ENCODE measurements at places on chromosomes 6 and 20.

- DNase-seq, result no peak
These were observed 155.9 kb downstream of the NFATC2 start for GRCh38 chr20:51386586-51386985.

DNA sequence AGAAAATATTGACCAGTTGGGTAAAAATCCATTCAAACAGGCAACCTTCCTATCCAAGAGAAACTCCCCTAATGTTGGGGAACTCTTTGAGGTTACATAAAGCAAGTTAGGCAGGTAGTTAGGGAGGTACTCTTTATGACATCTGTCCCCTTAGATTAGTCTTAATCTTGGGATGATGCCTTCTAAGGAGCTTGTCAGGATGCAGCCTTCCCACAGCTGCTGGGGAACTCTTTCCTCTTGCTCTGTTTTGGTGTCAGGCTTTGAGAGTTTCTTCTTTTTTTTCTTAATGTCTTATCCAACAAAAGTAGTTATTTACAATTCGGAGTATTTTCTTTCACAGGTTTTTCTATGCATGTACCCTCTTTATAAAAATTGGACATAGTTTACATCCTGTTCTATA, 194.8 kb downstream of the CDKAL1 start:
- DNase-seq, result no peak

DNA sequence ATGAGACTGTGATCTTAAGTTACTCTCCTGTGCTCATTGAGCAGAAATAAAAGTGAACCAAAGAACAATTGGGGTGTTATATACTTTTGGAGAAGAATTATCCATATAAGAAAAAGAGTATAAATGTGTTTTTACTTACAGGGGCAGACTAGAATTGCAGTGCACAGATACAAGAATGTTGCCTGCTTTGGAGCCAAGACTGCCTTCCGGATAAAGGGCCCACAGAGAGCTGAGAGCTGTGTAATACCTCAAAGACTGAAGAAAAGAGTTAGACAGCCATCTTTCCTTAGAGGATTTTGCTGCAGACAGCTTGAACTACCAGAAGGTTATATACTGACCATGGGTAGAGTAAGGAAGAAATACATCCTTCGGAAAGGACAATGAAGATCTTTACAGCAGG, 1235.5 kb upstream of the CITED2 start:
- no peak for DNase-seq

DNA sequence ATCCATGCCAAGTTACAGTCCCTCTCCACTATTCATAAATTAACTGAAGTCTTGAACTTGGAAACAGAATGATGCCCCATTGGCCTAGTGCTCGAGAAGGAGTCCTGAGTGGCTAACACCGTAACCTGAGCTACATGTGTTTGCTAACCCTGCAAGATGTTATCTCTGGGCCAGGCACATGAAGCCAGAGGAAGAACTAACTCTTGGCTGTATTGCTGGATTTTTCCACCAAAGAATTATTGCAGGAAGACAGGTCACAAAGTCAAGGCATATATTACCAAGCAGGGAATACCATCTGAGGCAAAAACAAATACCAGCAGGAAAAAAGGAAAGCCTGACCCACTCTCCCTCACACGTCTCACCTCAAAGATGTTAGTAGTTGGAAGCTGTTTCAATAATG, 148.9 kb upstream of the PHACTR1 start:
- no peak for DNase-seq

- no peak for DNase-seq
These were observed 242.3 kb upstream of the RNF217 start for GRCh38 chr6:124719913-124720312.

DNA sequence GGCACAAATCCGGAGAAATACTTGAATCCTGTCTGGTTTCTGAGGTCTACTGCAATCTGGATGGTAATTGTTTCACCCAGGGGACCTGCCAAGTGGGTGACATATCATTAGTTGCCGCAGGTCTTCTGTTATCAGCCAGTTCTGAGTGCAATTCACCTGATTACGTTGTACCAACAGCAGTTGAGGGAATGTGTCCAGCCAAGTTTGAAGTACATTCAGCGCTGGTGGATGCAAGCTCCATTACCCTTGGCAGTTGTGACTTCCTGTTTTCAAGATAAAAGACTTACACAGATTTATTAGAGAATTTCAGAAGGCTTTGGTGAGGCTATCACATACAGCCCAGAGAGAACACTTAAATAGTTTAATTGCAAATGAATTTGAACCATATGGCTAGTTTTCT, 42.8 kb downstream of the FNDC1 start:
- no peak for DNase-seq

GRCh38 chr6:12395898-12396297, 105.7 kb downstream of the EDN1 start:
- DNase-seq, result no peak

- no peak for DNase-seq
These were observed 143.7 kb downstream of the RALGAPA2 start for GRCh38 chr20:20568604-20569205.

DNA sequence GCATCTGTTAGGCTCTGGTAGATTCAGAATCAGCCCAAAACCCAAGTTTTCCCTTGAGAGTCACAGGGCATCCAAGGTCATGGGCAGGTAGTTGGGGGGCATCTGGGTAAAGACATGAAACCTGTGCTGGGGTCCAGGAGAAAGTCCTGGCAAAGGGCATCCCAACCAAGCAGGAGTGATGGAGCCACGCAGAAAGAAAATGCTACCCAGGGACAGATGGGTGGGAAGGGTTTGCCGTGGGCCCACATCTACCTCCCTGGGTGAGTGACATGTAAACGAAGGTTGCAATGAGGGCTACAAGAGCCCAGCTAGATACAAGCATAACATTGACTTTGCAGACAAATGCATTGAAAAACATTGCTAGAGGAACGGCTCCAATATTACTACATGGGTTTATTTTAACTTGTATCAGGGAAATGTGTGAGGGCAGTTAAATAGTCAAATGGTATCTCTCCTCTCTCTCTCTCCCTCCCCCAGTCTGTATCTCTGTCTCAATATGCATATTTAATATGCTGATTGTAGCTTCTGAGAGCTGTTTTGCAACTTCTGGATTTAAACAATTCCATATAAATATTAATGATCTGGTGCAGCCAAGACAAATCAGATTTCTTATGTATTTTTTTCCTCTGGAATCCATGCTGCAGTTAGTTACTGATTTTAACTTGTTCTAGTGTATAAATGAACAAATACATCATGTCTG, 135.7 kb downstream of the SYNDIG1 start:
- no peak for DNase-seq

GRCh38 chr6:20826378-20826777, 292.1 kb downstream of the CDKAL1 start:
- no peak for DNase-seq

DNA sequence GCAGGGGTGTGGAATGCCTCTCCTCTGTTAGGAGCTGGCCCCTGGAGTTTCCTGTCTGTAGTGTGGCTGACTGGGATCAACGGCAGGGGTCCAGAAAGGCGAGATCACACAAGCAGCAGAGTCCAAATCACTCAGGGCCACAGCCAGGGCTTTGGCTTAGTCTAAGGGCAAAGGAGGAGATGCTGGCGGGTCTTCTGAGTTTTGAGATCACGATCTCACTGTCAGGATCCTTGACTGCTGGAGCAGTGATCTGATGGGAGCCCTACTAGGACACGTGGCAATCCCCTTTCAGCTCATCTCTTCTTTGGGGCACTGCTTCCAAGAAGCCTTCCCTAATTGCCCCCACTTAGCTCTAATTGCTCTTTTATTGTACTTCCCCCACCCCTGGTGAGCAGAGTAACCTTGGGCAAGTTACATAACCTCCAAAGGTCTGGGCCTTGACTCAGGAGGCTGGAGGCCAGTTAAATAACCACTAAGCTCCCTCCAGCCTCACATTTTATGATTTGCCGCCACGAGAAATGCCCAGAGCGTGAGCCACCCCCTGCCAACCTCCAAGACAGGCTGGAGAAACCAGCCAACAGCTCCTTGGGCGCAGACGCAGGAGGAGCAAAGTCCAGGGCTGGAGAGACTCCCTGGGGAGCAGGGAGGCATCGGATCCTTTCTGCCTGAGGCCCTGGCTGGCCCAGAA, 12.0 kb downstream of the KCNK5 start:
- no peak for DNase-seq

DNA sequence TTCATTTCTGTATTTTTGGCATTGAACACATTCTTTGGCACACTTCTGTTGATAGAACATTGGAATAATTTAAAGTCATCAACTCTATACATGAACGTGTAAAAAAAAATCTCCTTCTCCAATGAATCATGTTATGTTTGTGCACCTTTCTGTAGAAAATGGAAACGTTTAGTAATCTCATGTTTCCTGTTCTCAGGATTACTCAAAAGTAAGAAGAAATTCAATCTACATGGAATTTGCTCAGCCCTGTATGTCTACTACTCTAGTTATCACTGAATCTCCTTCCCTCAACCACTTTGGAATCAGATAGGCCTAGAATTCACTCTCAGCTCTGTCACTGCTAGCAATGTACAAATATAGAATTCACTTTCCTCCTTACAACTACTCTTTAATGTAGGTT, 103.6 kb downstream of the COL21A1 start:
- no peak for DNase-seq

- DNase-seq, result no peak
These were observed 520.8 kb upstream of the RNF217 start for GRCh38 chr6:124441450-124441849.

DNA sequence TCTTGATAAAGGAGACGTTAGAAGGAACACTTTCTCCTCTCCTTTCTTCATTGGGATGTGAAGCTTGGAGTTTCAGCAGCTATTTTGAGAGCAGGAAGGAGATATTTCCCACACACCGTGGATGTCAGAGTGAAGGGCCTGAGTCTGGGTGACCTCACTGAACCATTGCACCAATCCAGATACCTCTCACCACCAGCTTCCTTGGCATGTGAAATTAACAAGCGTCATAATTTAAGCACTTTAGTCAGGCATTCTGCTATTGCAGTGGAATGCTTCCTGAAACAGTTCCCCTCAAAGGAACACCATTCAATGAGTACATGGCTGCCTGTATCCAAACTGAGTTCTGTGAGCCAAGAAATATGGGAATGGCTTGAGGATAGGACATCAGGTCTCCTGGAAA, 83.7 kb downstream of the CHMP4B start:
- no peak for DNase-seq

- DNase-seq, result no peak
These were observed 5.2 kb upstream of the BPIFA3 start for GRCh38 chr20:33211817-33212424.

- DNase-seq, result no peak
These were observed 261.4 kb downstream of the ARID1B start for GRCh38 chr6:157038610-157039009.

DNA sequence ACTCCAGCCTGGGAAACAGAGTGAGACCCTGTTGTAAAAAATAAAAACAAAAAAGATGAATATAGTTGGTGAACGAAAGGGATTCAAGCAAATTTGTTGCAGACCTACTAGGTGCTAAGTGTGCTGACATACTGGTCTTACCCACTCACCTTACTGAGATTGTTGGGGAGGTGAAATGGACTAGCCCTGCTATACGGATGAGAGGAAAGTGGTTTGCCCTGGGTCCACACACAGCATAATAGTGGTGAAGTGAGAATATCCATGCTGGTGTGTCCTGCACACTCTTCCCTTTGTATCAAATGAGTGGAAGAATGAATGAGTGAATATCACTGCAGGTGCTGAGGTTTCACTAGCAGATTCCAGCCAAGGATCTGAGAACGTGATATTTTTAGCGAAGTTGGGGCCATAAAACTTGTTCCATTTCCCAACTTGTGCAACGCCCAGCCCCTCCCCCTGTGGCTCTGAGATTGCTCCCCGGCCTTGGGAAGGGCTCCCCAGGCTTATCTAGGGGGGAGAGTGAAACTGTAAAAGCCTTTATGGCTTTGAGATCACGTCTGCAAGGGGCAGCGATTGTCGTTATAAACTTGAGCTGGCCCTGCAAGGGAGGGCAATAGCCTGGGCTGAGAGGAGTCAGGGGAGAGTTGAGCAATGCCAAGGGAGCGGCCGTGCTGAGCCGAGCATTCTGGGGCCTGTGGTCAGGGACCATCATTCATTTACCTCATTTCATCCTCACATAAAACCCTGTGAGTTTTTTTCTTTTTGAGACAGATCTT, 33.2 kb upstream of the TTPAL start:
- DNase-seq, result no peak
